Fibroblast of upper back skin (primary cell): ENCODE measurements at places on chromosomes 1 and 21.

DNA sequence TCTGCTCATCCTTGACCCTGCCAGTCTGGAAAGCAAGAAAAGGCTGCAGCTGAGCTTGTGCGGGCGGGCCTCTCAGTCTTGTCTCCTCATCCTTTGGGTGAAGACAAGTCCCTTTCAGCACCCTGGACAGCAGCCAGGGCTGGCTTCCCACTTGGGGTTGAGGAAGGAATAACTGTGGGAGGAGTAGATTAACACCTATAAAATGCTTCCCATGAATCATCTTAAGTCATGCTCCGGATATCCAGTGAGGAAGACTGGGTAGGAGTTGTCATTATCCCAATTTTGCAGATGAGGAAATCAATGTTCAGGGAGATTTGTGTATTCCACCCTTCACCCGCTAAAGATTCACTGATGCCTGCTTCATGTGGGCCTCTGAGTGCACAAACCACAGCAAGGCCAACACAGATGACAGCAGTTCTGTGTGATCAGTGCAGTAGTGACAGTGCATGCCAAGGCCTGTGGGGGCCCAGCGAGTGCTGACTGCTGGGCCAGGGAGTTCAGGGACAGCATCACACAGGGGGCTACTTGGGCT lies 20.1 kb upstream of the COL16A1 start:
- DNase-seq: peak; percentile 75

GRCh38 chr1:235670157-235670776 lies 20.7 kb upstream of the GNG4 start:
- DNase-seq: no peak

GRCh38 chr1:196678510-196678884 lies 26.7 kb downstream of the CFH start:
- DNase-seq: peak; percentile 85

DNA sequence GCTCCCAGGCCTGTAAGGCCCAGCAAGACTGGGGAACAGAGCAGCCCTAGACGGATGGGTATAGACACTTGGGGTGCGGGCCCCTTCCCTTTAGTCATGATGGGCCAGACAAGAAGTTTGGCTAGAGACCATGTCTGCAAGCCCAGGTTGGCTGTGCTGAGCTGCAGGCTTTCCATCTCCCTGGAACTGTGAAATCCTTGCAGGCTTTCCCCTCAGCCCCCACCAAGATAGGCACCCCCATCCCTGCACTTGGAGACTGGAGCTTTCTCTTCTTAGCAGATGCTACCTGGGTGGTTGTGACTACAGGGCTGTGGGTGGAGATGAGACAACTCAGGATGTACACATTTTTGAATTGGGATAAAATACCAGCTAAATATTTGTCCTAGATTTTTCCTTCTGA lies 110.3 kb downstream of the PTPRU start:
- no peak for DNase-seq

GRCh38 chr1:48246727-48247126 lies 24.2 kb downstream of the SLC5A9 start:
- DNase-seq: no peak

DNA sequence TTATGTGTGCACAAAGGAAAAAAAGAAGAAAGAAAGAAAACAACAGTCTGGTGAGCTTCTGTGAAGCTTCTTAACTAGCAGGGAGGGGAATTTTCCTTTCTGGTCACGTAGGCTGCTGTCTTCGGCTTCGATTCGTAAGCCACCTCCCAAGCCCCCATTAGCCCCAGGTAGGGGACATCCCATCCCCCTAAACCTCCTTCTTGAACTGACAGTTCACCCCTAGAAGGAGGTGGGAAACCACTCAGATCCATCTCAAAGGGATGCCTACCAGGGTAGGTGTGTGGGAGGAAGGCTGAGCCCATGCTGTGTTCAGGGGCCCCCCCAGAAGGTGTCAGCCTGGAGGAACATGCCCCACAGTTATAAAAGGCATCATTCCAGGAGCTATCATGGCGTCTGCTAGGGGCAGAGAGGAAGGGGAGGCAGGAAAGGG lies 25.8 kb downstream of the CD247 start:
- DNase-seq: no peak

DNA sequence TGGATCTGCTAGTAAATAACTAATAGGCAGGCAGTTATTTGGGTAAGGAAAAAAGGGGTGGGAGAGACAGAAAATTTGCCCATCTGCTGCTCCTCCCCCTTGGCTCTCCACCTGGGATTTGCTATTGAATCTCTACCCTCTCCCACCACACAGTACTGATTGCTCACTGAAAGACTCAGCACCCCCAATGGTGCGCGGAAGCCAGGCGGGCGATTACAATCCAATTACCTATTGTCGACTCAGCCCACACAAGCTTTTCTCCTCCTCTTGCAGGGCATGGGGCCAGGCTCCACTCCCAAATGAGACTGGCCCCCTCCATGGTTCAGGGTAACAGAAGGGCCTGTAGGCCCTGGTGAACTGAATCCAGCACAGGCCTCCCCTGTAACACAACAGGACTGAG lies 2.7 kb upstream of the HMGN2 start:
- no peak for DNase-seq

- no peak for DNase-seq
Measured at GRCh38 chr1:60878323-60878722, 204.0 kb upstream of the NFIA start.

DNA sequence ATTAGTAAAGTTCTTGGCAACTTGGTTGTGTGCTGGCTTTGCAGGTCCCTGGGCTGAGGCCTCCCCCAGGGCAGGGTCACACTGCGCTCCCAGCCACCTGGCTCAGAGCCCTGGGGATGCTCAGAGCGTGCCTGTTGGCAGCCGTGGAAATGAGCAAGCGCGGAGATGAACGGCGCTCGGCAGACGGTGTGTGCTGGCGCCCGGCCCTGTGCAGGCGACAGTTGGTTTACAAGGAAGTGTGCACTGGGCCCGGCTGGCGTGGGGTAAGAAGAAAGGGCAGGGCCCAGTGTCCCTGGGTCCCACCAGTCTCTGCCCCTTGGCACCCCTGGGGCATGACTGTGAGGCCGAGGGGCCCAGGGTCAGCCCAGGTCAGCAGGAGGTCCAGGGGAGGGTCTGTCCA lies 25.7 kb upstream of the PEX10 start:
- no peak for DNase-seq

GRCh38 chr1:113292603-113293255 lies 97.6 kb upstream of the MAGI3 start:
- DNase-seq: no peak

- no peak for DNase-seq
Measured at GRCh38 chr21:20220586-20220985, 777.6 kb upstream of the NCAM2 start.

DNA sequence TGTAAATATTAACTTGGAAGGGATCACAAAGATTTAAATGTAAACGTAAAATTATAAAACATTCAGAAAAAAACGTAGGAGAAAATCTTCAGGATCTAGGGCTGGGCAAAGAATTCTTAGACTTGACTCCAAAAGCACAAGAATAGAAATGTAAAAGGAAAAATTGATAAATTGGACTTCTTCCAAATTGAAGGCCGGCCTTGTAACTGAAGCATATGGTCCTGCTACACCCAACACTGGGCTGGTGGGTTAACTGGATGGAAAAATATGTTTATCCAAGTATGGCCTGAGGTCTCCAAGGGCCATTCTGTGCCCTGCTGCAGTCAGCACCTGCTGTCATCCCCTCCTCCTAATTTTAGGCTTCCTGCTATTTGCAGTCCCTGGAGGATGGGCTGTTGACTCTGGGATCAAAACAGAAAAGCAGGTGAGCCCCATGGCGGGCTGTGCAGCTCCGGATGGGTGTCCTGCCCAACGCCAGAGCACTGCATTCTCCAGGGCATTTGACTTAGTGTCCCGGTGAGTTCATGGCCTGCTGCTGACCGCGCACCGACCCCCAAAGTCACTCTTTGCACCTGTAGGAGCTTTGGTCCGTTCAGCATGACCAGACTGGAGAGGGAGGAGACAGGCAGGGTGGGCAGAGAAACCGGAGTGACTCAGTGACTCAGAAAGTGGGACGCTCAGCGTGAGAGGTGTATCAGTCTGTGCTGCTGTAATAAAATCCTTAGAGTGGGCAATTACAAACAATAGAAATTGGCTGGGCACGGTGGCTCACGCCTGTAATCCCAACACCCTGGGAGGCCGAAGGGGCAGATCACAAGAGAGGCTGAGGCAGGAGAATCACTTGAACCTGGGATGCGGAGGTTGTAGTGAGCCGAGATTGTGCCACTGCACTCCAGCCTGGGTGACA lies 6.1 kb upstream of the AIRE start:
- DNase-seq: no peak

- DNase-seq: no peak
Measured at GRCh38 chr1:46582972-46583371, 21.1 kb downstream of the MKNK1 start.

- DNase-seq: peak; percentile 62
Measured at GRCh38 chr1:118099686-118100085, 85.3 kb downstream of the SPAG17 start.

DNA sequence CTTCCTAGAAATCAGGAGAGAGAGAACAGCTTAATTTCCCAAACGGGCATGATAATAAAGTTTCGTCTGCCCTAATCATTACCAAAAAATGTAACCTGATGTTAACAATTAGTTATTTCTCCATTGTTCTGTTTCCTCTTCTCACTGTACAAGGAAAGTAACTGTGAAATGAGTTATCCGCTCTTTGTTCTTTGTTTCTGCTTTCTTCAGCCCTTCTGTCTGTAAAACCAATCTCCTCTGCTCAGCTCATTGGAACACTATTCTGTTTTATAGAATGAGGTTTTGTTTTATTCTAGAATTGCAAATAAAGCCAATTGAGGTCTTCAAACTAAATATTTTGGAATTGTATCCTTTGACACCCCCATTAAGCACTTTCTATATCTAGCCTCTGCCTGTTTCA lies 8.8 kb upstream of the THEM4 start:
- no peak for DNase-seq

GRCh38 chr1:109293026-109293425 lies 10.1 kb upstream of the PSRC1 start:
- no peak for DNase-seq

DNA sequence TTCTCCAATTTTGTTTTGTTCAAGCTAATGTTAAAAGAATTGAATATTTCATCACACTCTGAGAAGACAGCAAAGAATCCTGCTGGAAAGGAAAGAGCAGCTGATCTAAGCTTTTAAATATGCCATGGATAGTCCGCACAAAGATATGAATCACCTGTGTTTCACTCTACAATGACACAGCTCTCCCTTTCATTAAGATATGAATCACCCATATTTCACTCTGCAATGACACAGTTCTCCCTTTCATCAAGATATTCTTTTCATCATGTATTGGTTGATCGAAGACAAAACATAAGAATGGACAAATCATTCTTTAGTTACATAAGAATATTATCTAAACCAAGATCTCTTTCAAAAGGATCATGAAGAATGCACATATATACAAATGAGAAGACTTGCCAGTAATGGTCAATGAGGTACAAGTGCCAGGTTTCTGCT lies 367.3 kb downstream of the SMYD3 start:
- peak; percentile 94 for DNase-seq

DNA sequence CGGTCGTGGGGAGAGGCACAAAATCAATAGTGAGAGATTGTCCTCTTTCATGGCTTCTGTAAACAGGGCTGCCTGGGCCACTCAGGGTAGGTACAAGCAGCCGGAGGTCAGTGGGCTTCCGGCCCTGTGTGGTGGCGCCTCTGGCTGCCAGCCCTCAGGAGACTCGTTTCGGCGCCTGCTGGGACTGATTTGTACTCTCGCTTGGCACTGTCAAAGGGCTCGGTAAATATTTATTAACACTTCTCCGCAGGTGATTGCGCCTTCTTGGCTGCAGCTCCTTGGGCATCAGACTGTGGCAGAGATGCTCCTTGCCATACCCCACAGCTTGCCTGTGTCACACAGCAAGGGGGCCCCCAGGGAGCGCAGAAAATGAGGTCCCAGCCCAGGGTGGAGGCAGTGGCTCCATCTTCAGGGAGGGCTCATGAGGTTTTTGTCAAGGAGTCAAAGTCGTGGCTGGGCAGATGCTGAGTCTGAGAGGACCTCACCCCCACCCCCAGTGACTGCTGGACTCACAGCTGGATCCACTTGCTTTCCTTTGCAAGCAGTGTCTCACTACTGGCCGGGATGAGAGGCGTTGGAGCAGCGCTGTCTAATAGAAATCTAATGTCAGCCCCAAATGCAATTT lies 262.5 kb downstream of the GRIK3 start:
- no peak for DNase-seq

DNA sequence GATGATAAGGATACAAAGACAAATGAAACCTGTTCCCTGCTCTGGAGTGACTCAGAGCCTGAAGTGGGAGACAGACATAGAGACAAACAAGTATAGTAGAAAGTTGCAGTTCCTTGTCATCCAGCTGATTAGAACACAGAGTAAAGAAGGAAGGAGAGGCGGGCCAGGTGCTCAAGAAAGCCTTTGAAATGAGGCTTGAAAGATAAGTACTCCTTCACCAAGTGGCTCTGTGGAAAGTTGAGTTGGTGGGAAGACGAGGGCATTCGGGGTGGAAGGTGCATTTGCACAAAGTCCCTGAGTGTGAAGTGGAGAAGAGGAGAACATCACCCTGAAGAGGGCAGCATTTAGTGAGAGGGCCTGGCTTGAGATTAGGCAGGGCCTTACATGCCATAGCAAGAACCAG lies 17.0 kb downstream of the MARK1 start:
- no peak for DNase-seq

DNA sequence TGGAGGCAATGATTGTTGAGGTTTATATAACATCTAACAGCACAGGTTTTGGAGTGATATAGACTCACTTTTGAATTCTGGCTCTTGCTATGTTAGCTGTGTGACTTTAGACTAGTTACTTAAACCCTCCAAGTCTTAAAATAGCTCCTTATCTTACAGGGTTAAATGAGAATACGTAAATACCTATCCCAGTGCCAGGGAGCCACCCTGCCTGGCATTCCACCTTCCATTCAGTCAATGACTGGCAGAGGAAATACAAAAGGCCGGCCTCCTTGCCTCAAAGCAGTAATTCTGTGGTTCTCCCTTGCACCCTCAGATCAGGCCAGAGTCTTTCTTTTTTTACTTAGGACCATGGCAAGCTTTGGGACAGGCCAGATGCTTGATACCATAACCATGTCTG lies 31.8 kb downstream of the DBT start:
- no peak for DNase-seq

- DNase-seq: no peak
Measured at GRCh38 chr1:175508320-175509110, 234.9 kb downstream of the TNR start.

- DNase-seq: peak; percentile 72
Measured at GRCh38 chr1:149917571-149918144, at the start of gene SV2A. SV2A (minus strand) TSS chr1:149917844; CDS start chr1:149913840, 4,004 bp downstream.

GRCh38 chr1:47738560-47739182 lies 258.5 kb downstream of the TRABD2B start:
- peak; percentile 57 for DNase-seq

GRCh38 chr1:166289309-166290050 lies 122.7 kb upstream of the FAM78B start:
- DNase-seq: no peak

DNA sequence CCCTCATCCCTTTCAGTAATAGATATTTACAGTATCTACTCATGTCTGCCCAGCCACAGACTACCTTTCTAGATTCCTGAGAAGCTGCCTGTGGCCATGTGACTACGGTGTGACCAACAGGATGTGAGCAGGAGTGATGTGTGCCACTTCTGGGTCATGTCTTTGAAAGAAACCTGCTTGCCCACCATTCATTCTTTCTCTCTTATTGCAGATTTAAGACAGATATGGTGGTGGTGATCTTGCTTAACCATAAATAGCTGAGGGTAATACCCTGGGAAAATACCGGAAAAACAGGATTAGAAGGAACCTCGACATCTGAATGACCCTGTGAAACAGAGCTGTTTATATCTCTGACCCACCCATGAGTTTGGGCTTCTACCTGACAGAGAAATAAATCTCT lies 41.6 kb upstream of the GUCA2A start:
- no peak for DNase-seq
